Activated T-helper 1 cell treated with anti-CD3 and anti-CD28 coated beads, Interleukin-12 subunit alpha, Interleukin-12 subunit beta, Interleukin-2, Interleukin-4 antibody, amounts not matched to agents 30 ng/mL and 10 ng/mL and 1 ng/mL, durations not matched to agents 14 hours and 24 hours and 36 hours (primary cell): ENCODE measurements at places on chromosomes 11 and 22.

DNA sequence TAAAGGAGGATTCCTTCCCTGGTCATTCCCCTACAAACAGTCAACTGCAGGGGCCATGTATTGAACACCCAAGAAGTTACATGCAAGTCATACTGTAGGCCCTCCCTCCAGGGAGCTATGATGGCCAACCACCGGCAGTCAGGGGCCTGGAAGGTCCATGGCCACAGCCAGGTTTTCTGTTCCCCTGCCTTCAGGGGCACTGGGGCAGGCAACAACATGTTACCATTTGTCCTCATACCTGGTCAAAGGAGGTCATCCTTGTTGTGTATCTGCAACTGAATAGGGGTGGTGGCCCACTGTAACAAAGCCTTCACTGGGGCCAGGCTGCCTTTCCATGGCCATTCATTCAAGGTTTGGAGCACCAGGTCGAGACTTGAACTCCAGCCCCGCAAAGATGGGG is 433.6 kb downstream of the DYNC2H1 start:
- DNase-seq: no peak

GRCh38 chr11:126139111-126140091 is 72.0 kb downstream of the RPUSD4 start:
- DNase-seq: no peak

- no peak for DNase-seq
These were observed 67.7 kb downstream of the TBC1D22A start for GRCh38 chr22:46829941-46830715.

- no peak for DNase-seq
These were observed 49.7 kb downstream of the FDX1 start for GRCh38 chr11:110479108-110480101.

GRCh38 chr11:82906236-82906635 is 4.7 kb downstream of the DDIAS start:
- DNase-seq: no peak

- no peak for DNase-seq
These were observed 56.3 kb downstream of the MTNR1B start for GRCh38 chr11:93025558-93026255.

- no peak for DNase-seq
These were observed 10.3 kb downstream of the VPS37C start for GRCh38 chr11:61150706-61151544.

- no peak for DNase-seq
These were observed 3.2 kb upstream of the GNAZ start for GRCh38 chr22:23067023-23067650.

DNA sequence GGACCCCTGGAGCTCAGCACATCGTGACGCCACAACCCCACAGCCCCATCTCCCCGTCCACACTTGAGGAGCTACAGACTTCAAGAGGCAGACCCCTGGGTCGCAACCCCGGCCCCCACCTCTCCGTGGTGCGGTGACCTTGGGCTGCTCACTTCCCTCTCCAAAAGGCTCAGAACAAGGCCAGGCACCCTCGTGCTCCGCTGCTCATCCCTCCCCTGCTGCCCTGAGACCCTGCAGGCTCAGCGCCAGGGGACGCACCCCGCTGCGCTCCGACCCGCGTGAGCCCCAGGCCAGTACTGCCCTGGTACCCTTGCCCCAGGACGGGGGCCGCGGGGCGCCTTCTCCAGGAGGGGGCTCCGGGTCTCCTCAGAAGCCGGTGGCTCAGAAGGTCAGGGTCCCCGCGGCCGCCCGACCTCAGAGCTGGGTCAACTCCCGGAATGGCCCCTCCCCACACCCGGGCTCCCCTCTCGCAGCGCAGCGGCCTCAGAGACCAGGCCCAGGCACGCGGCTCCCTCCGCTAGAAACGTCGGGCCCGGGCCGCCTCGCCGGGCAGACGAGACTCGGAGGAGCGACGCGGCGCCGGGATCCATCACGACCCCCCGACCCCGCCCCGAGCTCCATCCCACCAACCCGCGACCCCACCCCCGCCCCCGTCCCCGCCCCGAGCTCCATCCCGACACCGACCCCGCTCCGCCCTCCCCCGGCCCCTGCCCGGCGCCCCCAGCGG is 563 bp downstream of the GATD1 start:
- DNase-seq: no peak

GRCh38 chr22:42271906-42272305 is 1.5 kb upstream of the TCF20 start:
- no peak for DNase-seq

GRCh38 chr11:15591112-15591537 is 476.4 kb downstream of the INSC start:
- no peak for DNase-seq

- DNase-seq: no peak
These were observed 96.0 kb downstream of the COMMD9 start for GRCh38 chr11:36193290-36193619.
